ENCODE measurements at places on chromosomes 4 and X.

- no peak for DNase-seq
These were observed 75.7 kb upstream of the PAK3 start for GRCh38 chrX:111020283-111020682.

DNA sequence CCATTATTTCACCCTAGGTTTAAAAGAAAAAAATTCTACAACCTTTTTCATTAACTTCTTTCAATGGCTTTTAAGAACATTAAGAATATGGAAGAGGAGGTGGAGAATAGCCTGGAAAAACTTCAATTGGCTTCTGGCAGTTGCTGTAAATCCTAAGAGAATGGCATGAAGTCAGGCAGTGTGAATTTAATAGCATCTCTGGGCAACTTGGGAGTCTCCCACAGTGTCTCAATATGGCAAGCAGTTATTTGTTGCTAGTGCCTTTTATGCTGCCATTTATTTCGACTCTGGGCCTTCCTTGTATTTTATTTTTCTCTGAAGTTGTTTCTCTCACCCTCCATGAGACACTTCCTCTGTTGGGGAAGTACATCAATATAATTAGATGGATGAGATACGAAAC is 322.1 kb downstream of the CBLL2 start:
- DNase-seq: no peak

DNA sequence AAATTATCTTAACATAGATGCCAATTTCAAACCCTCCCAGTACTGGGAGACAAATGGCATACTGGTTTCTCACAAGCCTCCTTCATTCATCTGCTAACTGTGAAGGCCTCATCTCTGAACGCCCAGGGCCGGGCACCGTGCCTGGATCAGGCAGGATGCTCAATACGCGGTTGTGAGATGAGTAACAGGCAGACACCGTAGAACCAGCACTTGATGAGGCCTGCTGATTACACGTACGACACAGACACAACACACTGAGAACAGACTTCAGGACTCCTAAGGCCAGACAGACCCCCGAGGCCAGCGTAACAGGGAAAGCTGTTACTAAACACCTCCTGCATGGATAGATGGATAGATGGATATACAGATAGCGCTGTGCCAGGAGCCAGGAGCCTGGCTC is 154.6 kb downstream of the AFAP1 start:
- DNase-seq: peak; percentile 63

DNA sequence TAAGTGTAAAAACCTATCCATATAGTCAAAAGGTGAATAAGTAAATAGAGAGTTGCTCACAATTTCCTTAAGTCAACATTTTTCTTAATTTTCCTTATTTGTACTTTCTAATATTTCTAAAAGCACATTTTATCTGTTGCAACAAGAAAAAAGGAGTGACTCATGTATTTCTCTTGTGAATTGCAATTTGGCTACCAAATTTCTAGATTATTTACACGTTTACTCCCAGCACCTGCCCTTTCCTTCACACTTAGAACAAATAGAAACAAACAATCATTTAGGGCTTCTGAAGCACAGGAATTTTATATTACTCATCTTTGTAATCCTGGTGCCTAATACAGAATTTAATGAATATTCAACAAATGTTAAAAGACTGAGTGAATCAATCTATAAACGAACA is 22.2 kb downstream of the BTC start:
- no peak for DNase-seq

DNA sequence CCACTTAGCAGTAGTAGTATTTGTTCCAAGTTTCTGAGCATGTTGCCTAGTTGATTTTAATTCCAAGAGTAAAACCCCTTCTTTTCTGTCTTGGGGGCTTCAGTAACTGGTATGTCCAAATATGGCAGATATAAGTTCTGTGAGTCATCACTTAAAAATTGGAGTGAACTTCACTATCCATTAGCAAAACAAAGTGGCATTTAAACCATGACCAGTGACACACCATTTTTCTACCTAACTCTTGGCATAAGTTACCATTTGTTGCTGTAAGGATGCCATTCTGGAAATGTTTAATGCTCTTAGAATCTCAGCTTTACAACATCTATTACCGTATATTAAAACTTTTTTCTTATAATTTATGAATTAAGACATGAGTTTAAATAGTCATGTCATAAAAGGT is 102.0 kb downstream of the CBR4 start:
- no peak for DNase-seq

- DNase-seq: no peak
These were observed 8.2 kb downstream of the FANCB start for GRCh38 chrX:14864631-14865030.

DNA sequence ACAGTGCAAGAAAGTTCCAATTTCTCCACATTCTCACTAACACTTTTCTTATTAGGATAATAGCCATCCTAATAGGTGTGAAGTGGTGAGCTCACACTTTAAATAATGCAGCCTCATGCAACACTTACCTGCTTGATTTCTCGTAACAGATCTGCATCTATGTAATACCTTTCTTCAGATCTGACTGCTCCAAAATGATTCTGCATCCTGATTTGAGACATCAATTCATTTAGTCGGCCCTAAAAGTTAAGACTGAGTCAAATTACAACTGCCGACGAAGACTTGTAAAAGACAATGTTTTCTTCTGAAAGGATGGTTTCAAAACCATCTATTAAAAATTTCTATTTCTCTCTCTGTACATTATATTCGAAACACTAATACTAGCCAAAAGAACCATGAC is 30.7 kb downstream of the NUP54 start:
- no peak for DNase-seq

DNA sequence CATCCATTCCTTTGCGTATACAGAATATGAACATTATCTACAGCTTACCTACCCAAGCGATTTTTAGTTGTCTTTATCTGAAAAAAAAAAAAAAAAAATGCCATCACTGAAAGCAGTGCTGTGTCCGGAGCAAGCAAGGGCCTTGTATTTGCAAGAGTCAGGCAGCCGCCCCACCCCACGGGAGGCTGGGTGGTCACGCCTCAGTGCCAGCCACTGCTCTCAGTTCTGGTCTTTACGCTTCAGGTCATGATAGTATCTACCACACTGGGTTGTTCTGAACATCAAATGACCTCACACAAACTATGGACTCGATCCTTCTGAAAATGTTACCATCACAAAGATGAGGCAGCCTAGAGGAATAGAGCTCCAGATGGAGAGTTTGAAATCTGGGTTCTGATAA is 62.7 kb upstream of the HELT start:
- no peak for DNase-seq

DNA sequence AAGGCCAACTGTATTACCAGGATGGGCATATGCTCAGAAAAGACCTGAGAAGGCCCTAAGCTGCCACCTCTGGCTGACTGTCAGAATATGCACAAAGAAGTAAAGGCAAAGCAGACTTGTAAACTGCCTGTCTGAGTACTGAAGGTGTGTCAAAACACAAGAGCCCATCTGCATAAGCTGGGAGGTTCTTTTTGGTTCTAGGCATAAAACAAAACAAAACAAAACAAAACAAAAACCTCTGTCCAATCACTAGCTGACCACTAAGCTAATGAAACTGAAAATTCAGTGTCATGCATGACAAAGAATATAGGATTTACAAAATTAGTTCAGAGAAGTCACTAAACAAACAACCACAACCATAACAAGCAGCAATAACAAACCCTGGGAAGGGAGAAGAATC is 20.6 kb downstream of the SH3D19 start:
- DNase-seq: no peak

- no peak for DNase-seq
These were observed 17.7 kb downstream of the NELFA start for GRCh38 chr4:1991087-1991486.

GRCh38 chr4:73603271-73603710 is 16.9 kb downstream of the RASSF6 start:
- DNase-seq: no peak

Data from activated CD4-positive, alpha-beta memory T cell treated with anti-CD3 and anti-CD28 coated beads, Interleukin-2, amount 10 ng/mL, durations not matched to agents 7 days and 5 days (primary cell).